Right renal cortex interstitium (tissue), 3 donors: ENCODE measurements at places on chromosomes 1 and 21. TPM values are rescaled to one million over a fixed set of nuclear protein-coding genes. Genes with fewer than 3 reads are reported as not detected.

SMCP gene
- polyA plus RNA-seq = not detected

PFDN2 gene
- 84.3 TPM for polyA plus RNA-seq

- no peak for DNase-seq
Observed at GRCh38 chr1:200154069-200154767, 126.7 kb downstream of the NR5A2 start.

GRCh38 chr1:109379422-109379821 is 18.3 kb downstream of the SORT1 start:
- no peak for DNase-seq

DNA sequence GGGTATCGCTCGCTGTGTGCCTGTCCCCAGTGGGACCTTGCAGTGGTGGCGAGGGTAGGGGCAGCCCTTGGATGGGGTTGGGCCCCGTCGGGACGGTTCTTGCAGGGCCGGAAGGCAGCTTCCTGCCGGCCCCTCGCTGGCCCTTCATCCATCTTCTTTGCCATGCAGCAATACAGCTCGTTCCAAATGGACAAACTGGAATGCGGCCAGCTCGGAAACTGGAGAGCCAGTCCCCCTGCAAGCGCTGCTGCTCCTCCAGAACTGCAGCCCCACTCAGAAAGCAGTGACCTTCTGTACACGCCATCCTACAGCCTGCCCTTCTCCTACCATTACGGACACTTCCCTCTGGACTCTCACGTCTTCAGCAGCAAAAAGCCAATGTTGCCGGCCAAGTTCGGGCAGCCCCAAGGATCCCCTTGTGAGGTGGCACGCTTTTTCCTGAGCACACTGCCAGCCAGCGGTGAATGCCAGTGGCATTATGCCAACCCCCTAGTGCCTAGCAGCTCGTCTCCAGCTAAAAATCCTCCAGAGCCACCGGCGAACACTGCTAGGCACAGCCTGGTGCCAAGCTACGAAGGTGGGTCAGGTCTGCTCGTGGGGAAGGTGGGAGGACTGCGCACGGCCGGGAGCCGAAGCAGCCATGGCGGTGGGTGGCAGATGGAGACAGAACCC is 45.8 kb downstream of the SIM2 start:
- DNase-seq = peak; percentile 72

DNA sequence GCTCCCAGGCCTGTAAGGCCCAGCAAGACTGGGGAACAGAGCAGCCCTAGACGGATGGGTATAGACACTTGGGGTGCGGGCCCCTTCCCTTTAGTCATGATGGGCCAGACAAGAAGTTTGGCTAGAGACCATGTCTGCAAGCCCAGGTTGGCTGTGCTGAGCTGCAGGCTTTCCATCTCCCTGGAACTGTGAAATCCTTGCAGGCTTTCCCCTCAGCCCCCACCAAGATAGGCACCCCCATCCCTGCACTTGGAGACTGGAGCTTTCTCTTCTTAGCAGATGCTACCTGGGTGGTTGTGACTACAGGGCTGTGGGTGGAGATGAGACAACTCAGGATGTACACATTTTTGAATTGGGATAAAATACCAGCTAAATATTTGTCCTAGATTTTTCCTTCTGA is 110.3 kb downstream of the PTPRU start:
- no peak for DNase-seq

DNA sequence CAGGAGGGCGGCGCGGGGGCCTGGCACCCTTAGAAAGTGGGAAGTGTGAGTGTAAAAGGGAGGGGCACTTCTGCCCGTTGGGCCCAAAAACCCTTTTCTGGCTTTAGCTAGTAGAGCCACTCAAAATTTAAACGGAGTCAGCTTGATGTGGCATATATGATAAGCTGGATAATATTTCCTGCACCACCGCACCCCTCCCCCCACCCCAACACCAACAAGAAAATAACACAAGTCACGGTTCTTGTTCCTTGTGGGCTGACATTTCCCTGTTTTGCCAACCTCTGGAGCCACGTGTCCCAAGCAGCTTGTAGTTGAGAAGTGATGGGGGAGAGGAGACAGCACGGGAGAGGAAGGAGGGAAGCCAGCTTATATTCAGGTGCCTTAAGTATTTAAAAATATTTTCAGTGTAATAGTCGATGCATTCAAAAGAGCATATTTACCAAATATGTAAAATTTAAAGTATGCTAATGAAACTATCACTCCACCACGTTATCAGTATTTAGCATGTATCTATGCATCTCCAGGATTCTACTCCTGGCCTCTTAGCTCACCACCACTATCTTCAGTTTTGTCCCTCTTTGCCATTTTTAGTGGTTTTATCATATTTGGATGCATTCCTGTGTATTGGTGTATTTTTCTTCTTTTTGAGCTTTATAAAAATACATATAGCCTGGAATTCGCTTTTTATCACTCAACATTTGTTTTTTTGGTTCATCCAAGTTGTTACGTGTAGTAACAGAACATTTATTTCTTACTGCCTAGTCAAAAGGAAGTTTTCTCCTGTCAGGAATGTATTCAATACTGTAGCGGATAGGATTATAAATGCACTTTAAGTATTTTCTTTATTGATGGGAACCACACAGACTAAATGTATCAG is 773 bp upstream of the DDX59 start:
- DNase-seq = no peak

AGL gene
- 30.3 TPM for polyA plus RNA-seq

- DNase-seq = no peak
Observed at GRCh38 chr1:198377702-198378101, 162.8 kb downstream of the ATP6V1G3 start.

DNA sequence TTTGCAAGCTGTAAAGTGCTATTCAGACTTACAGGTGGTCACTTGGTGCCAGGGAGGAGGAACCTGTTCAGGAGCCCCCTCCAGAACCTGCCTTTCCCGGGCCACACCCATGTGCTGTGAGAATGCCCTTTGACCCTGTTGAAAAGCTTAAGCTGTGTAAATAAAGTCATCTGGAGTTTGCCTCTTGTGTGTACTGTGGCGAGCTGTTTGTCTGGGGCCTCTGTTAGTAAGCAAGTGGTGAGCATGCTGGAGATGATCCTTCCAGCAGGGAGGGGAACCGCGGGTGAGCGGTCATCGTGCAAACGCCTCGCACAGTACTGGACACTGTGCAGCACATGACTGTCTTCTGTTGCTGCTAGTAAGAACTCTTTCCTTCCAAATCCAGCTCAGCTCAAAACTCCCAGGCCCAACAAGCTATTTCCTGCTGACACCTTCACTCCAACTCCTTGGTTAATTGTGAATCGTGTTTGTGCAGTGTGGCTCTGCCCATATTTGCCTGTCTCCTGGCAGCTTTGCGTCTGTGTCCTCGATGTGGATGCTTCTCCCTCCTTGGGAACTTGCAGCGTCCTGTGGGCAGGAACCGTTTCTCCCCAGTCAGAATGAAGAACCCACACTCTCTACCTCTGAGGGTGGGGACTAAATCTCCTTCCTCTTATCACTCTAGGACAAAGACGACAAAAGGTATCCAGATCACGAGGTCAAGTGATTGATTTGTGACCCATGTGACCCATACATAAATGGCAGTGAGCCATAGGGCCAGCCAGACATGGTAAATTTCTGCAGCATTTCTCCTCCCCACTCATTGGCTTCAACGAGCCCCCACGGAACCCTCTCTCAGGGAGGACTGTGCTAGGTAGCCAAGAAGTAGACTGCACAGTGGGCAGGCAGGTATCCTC is 13.9 kb upstream of the BTG2 start:
- DNase-seq = no peak

GRCh38 chr1:22854688-22855565 is 117.7 kb downstream of the LACTBL1 start:
- DNase-seq = no peak

- no peak for DNase-seq
Observed at GRCh38 chr1:211892577-211892976, 62.0 kb upstream of the LPGAT1 start.

GRCh38 chr1:186511761-186512637 is 51.1 kb upstream of the PDC start:
- no peak for DNase-seq

- DNase-seq = no peak
Observed at GRCh38 chr21:33767236-33767635, 124.9 kb downstream of the ITSN1 start.

- no peak for DNase-seq
Observed at GRCh38 chr1:114109981-114110380, 43.7 kb downstream of the SYT6 start.

DNA sequence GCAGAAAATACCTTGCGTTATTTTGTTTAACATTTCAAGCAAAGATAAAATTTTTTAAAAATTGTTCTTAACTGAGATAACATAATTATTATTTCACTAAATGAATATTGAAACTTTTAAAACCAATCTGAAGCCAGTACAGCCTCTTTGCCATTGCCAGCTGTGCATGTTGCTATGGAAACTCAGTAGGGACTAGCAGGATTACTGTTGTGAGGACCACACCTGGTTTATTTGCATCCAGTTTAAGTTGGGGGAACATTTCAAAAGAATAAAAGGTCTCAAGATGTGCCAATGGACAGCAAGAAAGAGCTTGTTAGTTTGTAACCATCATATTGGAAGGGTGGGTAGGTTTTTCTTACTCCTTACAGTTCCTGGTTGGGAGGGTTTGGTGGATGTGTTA is 80.7 kb downstream of the POU2F1 start:
- DNase-seq = no peak

- DNase-seq = no peak
Observed at GRCh38 chr1:80225510-80225909, 1219.0 kb upstream of the ADGRL4 start.

SLC35F3 gene
- polyA plus RNA-seq = 0.75 TPM

DNA sequence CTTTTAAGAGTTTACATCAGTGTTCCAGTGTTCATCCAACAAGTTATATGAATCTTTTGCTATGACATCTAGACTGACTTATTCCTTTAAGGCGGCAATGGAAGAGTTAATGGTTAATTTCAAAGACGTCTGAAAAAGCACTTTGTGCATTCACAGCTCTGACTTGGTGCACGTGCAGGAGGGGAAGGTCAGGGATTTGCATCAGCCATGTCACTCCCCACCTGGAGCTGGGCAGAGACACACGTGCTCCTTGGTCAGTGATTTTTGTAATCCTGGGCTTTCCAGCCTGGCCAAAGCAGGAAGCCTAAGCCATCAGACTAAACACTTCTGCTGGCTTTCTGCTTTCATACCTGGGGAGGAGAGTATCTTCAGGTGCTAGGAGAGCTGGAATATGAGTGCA is 96.3 kb downstream of the ST3GAL3 start:
- no peak for DNase-seq

- DNase-seq = no peak
Observed at GRCh38 chr1:222788402-222789156, 26.3 kb upstream of the DISP1 start.

DNA sequence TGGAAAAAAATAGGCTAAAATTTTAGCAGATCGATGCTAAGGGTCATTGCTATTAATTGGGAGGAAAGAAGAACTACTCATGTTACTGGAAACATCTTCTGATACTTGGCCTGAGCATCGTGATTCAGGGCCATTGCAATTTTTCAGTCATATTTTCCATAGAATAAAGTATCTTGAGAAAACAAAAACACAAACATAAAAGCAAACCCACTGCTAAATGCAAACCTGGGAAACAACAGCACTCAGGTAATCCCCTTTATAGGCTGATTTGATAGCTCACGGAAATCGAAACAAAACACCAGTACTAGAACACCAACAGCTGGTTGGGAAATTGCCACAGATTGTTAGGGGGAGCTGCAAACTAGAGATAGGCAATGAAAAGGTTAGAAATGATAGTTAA is 172.9 kb upstream of the ESRRG start:
- no peak for DNase-seq

GRCh38 chr1:109950509-109950908 is 34.1 kb upstream of the AHCYL1 start:
- DNase-seq = no peak

DNA sequence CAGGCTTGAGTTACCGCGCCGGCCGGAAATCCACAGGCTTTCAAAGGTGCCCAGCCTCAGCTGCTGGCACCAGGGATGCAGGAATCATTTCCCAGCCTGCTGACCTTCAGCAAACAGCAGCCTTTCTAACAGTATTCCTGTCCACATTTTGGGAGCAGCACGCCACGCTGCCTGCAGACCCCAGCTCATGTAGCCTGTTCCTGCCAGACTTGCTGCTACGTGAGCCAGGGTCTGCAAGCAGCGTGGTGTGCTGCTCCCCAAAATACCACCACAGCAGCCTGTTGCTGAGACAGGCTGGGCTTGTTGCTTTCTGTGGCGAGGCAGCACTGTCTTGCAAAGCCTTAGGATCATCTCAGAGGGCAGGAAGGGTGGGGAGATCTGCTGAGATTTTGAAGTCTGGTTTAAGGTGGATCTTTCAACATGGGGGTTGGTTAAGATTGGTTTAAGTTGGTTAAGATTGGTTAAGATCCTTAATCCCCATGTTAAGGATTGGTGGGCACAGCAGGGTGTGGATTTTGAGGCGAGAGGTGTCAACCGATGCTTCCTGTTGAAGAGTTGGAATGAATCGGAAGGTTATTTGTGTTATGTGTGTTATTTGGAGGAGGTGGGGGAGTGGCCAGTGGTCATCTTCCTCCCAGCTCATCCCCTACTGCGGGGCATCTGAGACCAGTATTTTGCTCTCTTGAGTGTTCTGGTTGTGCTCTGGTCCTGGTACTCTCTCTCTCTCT is 12.9 kb downstream of the FAAH start:
- DNase-seq = no peak

TFAP2E gene
- polyA plus RNA-seq = 0.60 TPM

C21orf58 gene
- 7.4 TPM for polyA plus RNA-seq

TDRD5 gene
- 5.4 TPM for polyA plus RNA-seq

GRCh38 chr21:26275801-26276200 is 105.2 kb upstream of the APP start:
- DNase-seq = no peak
